SK-N-DZ (cell line): ENCODE measurements at places on chromosomes 1 and 21.

DNA sequence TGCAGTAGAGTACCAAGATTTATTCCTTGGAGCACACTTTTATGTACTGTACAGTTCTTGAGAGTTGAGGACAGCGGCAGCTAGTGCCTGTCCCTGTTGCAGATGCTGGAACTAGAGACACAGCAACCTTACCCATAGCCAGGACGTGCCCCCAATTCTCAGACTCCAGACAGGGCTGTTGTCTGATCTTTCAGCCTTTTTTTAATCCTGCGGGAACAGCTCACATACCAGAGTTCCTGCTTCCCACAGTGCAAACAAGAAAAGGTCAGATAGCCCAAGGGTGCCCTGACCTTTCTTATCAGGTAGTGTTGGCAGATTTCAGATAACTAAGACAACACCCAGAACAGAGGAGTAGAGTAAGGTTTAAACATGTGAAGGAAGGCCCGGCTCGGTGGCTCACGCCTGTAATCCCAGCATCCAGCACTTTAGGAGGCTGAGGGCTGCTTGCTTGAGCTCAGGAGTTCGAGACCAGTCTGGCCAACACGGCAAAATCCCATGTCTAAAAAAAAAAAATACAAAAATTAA is 78.5 kb downstream of the DOP1B start:
- DNase-seq: no peak

DNA sequence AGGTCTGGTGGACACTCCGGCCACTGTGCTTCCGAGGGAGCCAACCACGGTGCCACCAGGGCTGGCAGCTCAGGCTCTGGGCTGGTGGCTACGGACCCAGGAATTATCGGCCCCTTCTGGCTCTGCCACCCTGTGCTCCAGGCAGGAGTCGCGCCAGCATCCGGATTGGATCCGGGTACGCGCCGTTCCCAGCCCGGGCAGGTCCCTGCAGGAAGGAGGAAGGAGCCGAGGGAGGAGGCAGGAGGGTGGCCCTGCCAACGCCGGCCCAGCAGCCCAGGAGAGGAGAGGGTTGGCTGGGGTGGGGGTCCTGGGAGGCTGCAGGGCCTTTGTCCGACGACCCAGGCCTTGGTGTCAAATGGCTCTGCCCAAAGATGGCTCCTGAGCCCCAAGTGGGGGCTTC is 160.5 kb downstream of the CASZ1 start:
- no peak for DNase-seq

DNA sequence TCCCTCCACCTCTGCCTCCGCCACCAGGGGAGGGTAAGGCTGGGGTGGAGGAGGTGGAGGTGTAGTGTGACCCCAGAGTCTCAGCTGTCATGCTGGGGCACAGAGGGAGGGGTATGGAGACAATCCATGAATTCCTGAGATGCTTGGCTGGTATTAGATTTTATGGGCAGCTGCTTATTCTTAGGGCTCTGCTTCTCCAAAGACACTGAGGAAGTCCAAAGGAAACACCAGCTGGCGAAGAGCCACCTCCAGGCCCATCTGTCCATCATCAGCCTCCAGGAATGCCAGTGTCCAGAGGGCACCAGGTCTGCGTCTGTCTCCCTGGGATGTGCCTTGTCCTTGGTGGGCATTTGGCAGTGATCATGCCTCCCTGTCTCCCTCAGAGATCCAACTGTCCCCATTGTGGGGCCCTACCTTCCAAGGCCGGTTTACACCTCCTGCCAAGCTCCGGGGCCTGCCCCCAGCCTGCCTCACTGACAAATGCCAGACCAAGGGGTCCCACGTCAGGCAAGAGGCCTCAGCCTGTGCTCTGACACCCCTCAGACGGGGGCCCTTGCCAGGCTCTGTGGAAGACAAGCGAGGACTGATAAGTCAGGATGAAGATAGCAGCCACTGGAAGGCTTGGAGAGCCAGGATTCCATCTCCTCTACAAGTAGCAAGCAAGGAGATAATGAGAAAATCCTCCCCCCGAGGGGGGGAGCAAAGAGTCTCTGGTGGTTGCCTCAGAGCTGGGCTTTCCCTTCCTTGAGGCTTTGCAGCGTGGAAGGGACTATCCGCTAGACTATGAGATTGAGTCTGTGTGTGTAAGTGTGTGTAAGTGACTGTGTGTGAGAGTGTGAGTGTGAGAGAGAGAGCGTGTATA is 1.6 kb downstream of the TNNI1 start:
- DNase-seq: no peak

- DNase-seq: no peak
Measured at GRCh38 chr1:181018901-181019681, 3.6 kb downstream of the STX6 start.

- no peak for DNase-seq
Measured at GRCh38 chr1:15213341-15213821, 33.6 kb upstream of the FHAD1 start.

GRCh38 chr1:182069028-182069466 is 7.5 kb upstream of the ZNF648 start:
- peak; percentile 50 for DNase-seq

- no peak for DNase-seq
Measured at GRCh38 chr1:93576746-93577145, 104.9 kb downstream of the BCAR3 start.

- DNase-seq: no peak
Measured at GRCh38 chr1:7549277-7550161, 221.6 kb upstream of the VAMP3 start.

- DNase-seq: no peak
Measured at GRCh38 chr1:15508700-15509487, 15.1 kb downstream of the CASP9 start.

DNA sequence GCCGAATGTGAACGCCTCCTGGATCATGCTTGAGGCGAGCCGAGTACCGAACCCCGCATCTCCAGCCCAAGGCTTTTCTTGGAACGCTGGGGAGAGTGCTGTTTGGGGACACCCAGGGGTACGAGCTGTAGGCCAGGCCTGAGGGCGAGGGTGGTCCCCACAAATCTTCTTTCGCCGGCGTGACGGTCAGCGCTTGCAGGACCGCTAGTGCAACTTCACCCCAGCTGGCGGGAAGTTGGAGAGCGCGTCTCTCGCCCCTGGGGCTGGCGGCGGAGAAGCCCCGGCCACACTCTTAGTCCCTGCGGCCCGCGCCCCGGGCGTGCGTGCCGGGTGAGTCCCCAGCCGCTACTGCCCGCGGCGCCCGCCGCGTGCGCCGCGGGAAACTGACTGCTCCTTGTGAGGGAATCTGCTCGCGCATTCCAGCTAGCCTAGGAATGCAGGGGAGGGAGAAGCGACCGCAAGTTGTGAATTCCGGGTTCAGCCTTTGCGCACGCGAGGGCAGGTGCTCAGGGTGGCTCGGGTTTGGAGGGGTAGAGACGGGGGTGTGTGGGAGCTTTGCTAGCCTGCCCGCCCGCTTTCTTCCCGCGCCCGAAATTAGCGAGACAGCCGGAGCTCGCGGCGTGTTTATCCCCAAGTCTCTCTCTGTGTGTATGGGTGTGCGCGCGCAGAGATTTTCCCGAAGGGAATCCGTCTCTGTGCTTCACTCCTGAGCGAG is 884 bp downstream of the LHX4 start:
- no peak for DNase-seq

GRCh38 chr1:108686614-108687313 is 5.3 kb upstream of the PRPF38B start:
- DNase-seq: no peak

DNA sequence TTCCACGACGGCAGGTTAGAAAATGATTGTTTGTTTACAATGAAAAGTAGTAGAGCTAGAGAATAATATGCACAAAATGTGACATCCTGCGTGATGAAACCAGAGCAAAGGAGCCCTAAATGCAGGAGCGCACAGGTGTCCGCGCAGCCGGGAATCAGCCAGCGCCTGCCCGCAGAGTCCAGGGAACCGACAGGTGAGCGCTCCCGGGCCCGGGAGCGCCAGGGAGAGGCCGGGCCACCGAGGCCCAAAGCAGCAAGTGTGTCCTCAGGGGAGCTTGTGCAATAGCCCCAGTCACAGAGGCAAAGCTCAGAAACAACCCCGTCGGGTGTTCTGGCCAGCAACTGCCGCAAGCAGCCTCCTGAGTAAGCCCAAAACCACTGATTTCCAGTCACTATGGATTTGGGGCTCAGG is 789 bp upstream of the GALE start:
- no peak for DNase-seq

GRCh38 chr1:101820071-101820470 is 176.7 kb downstream of the OLFM3 start:
- peak; percentile 56 for DNase-seq

DNA sequence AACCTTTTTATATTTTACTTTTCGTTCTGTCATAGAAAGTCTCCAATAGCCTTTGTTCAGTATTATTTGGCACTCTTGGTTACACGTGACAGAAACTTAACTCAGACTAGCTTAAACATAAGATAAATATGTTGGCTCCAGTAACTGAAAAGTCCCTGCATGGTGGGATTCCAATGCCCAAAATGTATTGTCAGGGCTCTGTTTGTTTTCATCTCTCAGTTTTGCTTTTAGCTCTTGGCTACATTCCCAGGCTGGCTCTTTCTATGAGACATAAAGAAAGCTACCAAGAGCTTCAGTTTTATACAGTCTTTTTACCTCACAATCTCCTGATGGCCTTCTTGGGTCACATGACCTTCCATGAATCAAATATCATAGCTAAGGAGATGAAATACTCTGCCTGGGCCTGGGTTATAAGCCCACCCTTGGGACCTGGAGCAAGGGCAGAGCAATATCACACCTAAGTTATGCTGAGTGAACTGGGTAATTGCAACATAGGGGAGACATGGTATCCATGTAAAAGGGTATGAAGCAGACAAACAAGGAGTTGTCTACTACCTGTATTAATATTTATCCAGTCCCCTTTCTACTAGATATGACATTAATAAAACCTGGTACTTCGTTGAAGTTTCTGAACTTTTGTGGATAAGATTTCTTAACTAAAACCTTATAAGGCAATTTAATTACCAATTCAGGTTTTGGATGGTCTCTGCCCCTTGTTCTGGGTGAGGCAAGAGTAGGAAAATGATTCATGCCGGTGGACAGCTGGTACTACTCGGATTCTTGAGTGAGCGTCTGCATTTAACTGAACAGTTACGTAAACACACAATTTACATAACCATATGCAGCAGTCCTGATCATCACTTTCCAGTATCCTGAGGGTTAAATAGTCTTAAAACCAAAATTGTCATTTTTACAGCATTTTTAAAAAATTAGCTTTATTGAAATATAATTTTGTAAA is 442.3 kb downstream of the GPATCH2 start:
- DNase-seq: no peak
